ENCODE measurements at places on chromosomes 2 and 18.

GRCh38 chr2:2577407-2577831 is 246.3 kb upstream of the MYT1L start:
- no peak for DNase-seq

DNA sequence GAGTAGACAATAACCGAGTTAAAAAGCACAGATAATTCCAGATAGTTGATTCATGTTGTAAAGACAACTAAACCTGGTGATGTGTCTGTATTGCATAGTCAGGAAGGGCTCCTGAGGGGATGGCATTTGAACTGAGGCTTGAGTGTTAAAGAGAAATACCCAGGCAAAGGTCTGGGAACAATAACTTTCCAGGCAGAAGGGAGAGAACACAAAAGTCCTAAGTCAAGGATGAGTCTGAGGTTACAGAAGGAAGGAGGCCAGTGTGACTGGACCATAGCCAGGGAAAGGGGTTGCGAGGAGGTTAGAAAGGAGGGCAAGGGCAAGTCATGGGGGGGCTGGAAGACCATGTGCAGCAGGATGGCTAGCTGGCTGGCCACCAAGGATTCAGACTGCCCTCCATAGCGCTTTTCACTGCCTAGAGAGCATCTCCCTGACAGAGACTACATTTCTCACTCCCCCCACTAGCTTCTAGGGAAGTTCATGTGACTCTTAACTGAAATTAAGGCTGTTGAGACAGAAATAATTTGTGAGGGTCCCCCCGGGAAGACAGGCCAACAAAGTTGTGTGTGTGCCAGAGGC is 135.5 kb upstream of the CREB1 start:
- no peak for DNase-seq

DNA sequence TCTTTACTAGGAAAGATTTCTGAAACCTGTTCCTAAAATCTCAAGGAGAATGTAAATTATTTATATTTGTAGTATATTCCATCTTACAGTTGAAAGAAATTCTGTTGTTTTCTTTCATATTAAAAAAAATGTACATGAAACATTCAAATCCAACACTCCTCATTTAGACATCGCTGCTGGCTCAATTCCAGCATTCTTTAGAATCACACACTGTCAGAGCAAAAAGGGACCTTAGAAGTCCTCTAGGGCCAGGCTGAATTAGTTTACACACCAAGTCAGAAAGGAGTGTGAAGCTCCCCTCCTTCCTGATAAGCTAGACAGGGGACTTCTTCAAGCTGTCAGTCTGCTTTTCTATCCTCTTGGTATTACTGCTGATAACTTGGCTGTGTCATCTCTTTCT is 158.6 kb upstream of the LTBP1 start:
- DNase-seq, result no peak

GRCh38 chr18:49238433-49239042 is 221.9 kb downstream of the DYM start:
- no peak for DNase-seq

DNA sequence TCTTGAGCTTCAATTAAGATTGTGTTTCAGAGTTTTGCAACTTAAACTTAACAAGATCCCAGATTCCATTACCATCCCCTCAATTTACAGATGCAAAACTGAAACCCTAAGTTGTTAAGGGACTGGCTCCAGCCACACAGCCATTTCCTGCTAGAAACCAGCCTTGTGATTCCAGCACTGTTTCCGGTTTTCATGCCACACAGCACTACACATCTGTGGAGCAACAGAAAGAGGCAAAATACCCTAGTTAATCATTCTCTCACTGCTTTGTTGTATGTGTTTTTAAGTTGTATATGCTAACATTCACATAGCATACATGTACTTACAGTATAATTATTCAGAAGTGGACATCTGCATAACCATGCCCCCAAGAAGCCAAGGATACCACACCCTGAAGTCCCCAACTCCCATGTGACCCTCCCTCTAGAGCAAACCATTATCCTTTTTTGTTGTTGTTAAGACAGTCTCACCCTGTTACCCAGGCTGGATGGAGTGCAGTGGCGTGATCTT is 87.4 kb downstream of the MYO5B start:
- DNase-seq, result no peak

- no peak for DNase-seq
Measured at GRCh38 chr18:26480897-26481795, 67.2 kb downstream of the KCTD1 start.

GRCh38 chr2:21793461-21793860 is 669.7 kb downstream of the TDRD15 start:
- no peak for DNase-seq

GRCh38 chr2:209368914-209369313 is 54.9 kb upstream of the MAP2 start:
- no peak for DNase-seq

GRCh38 chr2:19465978-19466377 is 107.6 kb upstream of the OSR1 start:
- DNase-seq, result no peak

GRCh38 chr2:70523996-70524965 is 29.3 kb downstream of the TGFA start:
- DNase-seq, result no peak
